ENCODE measurements at places on chromosomes 5 and 9.

- DNase-seq: no peak
Measured at GRCh38 chr5:57117596-57117995, 56.3 kb upstream of the GPBP1 start.

DNA sequence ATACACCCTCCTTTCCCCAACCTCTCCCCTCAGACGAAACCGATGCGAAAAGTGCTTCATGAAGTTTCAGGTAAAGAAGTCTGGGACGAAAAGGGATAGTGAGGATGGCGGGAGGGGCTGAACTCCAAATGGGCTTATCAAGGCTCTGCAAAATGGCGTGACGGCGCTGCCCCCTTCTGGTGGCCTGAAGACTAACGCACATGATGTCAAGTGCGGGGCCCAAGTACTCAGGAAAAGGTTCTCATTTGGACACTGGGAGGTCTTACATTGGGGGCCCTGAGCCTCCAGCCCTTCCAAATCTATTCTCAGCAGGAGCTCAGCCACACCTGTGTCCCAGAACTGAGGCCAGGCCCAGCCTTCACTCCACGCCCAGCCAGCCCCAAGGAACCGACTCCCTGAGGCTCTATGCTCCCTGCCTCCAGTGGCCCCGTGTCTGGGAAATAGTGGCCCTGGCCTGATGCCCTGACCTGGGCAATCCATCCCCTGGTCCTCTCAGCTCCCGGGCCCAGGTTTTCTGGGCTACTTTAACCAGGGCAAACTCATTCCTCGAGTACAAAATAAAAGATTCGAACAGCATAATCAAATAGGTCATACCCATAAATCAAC lies 119.9 kb downstream of the KCNIP1 start:
- DNase-seq: no peak

DNA sequence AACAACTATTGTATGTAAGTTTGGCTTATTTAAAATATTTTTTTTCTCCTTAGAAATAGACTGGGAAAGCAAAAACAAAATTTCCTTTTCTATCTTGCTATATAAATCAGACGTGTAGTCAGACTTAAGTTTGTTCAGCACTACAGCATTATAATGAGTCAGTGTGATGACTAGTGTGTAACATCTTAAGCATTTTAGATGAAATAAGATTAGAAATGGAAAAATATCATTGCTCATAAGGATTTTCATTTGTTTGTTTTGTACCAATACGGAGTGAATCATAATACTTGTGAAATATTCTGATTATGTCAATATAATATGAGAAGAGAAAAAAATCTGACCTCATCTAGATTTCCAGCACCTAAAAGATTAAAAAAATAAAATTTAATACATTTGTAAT lies 64.7 kb upstream of the RICTOR start:
- no peak for DNase-seq

- no peak for DNase-seq
Measured at GRCh38 chr5:132003170-132003744, 8.2 kb downstream of the ACSL6 start.

GRCh38 chr9:70131296-70131695 lies 87.6 kb downstream of the MAMDC2 start:
- DNase-seq: peak; percentile 99

GRCh38 chr9:15642369-15642962 lies 89.6 kb downstream of the CCDC171 start:
- peak; percentile 58 for DNase-seq

DNA sequence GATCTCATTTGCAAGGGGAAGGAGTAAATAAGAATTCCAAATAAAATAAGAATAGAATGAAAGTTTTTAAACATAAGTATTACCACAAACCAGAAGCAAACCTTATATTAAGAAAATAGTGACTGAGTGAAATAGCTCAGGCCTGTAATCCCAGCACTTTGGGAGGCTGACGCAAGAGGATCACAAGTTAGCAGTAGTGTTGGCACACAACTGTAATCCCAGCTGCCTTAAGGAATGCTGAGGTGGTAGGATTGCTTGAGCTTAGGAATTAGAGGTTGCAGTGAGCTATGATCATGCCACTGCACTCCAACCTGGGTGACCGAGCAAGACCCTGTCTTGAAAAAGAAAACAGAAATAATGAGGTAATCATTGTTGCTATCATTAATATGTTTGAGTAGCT lies 47.0 kb downstream of the APC start:
- no peak for DNase-seq

DNA sequence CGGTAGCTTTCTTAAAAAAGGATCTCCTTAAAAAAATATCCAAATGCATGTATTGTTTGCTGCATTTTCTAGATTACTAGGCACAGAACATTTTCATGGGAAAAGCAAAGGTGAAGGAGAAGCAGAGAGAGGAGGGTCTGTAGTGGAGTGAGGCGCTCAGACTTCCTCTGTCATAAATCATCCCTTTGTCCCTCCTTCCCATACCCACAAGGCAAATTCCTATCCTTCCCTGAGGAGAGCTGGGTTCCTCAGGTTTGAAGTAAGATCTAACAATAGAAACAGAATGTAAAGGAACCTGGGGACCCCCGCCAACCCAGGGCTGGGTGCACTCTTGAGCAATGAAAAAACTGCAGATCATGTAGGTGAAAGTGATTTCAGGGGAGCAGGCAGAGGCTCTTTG lies 149.2 kb upstream of the ANKH start:
- no peak for DNase-seq

DNA sequence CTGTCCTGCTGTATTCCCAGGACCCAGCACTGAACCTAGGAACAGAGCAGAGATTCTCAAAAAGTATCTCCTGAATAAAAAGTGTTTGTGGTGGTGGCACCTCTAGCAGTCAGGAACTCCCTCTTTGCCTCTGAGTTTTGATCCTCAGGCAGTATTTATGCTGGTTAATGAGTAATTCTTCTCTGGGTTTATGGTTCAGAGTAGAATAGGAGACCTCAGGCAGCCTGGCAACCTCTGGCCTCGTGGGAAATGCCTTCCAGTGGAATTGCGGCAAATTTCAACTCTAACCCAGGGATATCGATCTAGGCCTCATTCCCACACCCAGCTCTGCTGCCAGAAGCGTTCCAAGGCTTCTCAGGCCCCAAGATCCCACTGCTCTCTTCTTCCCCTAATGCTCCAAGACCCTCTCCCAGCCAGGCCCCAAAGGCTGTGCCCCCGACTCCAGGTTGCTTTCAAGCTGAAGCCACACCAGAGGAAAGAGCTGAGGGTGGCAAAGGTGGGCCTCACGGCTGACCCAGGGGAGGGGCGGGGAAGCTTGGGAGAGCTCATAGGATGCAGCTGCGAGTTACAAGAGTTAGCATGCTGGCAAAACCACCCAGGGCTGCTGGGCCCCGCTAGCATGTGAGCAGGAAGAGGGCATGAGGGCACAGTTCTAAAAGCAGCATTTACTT lies 10.9 kb upstream of the HDHD3 start:
- DNase-seq: no peak

- no peak for DNase-seq
Measured at GRCh38 chr5:170182491-170182890, 50.3 kb upstream of the C5orf58 start.

DNA sequence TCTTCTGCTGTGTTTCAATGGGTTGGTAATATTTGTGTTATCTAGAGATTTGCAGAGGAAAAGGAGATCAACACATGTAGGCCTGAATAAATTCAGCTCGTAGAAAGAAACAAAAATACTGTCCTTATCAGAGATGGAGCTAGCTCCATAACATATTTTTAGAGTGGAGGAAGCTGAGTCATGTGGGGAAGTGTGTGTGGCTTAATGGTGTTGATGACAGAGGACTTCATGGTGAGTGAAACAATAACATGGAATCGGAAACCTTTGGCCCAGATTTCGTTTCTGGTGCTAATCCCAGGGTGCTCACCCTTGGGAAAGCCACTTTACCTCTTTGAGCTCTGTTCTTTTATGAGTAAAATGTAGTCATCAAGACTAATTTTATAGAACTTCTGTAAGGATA lies 825.0 kb downstream of the TLR4 start:
- no peak for DNase-seq

DNA sequence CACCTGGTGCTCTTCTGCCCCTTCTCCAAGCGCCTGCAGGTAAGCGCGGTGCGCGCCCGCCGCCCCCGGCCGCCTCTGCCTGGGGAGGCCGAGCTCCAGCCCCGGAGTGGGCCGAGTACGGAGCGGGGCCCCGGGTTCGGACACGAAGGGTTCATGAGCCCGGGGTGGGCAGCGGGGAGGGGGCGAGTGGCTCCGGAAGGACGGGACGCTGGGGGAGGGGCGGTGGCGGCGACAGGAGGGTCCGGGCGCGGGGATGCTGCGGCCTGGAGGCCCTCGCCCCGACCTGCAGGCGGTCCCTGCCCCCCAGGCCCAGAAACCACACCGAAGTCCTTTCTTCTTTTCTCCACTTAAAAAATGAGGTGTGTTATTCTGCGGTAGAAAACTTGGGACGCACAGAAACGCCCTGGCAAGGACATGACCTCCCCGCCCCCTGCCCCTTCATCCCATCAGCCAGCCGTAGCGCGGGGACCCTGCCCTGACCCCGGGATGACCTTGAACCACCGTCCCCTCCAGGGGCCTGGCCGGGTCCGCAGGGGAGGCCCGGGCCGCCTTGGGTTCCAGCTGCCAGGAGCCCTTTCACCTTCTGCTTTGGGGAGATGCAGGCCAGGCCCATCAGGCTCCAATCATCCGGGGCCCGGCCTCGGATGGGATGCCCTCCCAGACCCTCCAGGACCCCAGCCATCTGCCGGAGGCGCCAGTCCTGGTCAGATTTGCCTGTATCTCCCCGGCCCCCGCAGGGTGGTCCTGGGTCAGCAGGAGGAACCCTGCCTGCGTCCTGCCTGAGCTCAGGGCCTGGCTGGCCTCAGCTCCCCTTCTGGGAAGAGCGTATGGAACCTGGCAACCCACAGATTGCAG lies 545 bp downstream of the DIPK1B start:
- DNase-seq: no peak

GRCh38 chr5:89844548-89844947 lies 565.0 kb downstream of the CETN3 start:
- no peak for DNase-seq

Data from NCI-H2171 treated with DMSO at 0.1 percent for 48 hours (cell line).